ENCODE measurements at places on chromosomes 16 and 17. TPM values are rescaled to one million over a fixed set of nuclear protein-coding genes. Genes with fewer than 3 reads are reported as not detected.

Gene LITAFD
- total RNA-seq, result not detected

Gene HYDIN
- total RNA-seq, result 0.12 TPM

Gene TPSD1
- not detected for total RNA-seq

Gene SMIM22
- total RNA-seq, result not detected

Gene ITGAD
- not detected for total RNA-seq

Gene MED9
- 28.3 TPM for total RNA-seq

Gene HSF4
- 24.8 TPM for total RNA-seq

Gene ATF7IP2
- total RNA-seq, result 6.2 TPM

Gene SMIM36
- not detected for total RNA-seq

Gene CHST4
- total RNA-seq, result not detected

Gene HDAC5
- total RNA-seq, result 47.1 TPM

Gene OR4D1
- total RNA-seq, result not detected

Gene TP53TG3
- total RNA-seq, result not detected

Gene KRT10
- total RNA-seq, result 24.8 TPM

Gene RUNDC3A
- 1.4 TPM for total RNA-seq

Gene SLC38A8
- not detected for total RNA-seq

Gene SPEM2
- total RNA-seq, result not detected

Gene GRAP
- not detected for total RNA-seq

Gene TMIGD1
- not detected for total RNA-seq

Gene MEIOB
- total RNA-seq, result not detected

Gene PPP1R27
- total RNA-seq, result not detected

Gene SPNS3
- 0.69 TPM for total RNA-seq

Gene ZG16
- not detected for total RNA-seq

Gene FBXL19
- 36.2 TPM for total RNA-seq

Gene KRTAP1-4
- total RNA-seq, result not detected

Gene ASGR1
- total RNA-seq, result 0.95 TPM

Gene MYH2
- total RNA-seq, result not detected

Gene EFNB3
- total RNA-seq, result 7.7 TPM

Gene PPL
- 18.8 TPM for total RNA-seq

Data from PC-3 (cell line).